ENCODE measurements at places on chromosomes 2 and 18.

DNA sequence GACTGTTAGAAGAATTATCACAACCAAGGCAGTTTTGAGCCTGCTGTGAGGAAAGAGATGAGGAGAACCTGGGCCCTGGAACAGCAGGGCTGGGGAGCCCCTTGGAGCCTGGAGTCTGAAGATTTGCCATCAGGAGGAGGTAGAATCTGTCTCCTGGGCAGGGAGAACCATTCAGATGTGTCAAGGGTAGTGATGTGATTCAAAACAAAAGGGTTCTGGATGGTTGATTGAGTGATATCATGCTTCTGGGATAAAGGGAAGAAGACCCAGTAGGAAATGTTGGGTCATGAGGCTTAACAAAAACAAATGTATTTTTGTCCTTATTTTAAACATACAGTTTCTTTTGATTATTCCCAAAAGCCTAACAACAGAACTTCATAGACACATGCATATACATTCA lies 28.6 kb downstream of the RNF144A start:
- no peak for DNase-seq

DNA sequence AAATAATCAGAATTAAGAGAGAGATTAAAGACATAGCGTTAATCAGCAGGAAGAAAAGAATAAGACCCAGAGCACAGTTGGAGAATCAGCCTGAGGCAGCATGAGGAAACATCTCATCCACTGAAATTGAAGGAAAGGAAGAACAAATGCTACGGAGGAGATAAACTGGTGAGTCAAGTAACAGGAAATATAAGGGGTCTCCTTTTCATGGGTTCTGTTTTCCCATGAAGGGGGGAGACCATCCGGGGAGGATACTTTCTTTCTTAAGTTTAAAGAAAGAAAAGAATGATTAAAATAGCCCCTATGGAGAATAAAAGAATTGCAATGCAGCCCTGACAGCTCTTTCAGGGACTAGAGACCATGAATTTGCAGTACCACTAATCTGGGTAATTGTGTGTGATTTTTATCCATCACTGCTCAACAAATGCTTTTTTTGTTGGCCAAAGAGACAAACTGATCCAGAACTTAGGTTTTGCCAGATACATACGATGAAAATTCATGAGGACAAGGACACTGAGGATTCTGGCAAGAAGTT lies 17.7 kb downstream of the ROCK2 start:
- no peak for DNase-seq

DNA sequence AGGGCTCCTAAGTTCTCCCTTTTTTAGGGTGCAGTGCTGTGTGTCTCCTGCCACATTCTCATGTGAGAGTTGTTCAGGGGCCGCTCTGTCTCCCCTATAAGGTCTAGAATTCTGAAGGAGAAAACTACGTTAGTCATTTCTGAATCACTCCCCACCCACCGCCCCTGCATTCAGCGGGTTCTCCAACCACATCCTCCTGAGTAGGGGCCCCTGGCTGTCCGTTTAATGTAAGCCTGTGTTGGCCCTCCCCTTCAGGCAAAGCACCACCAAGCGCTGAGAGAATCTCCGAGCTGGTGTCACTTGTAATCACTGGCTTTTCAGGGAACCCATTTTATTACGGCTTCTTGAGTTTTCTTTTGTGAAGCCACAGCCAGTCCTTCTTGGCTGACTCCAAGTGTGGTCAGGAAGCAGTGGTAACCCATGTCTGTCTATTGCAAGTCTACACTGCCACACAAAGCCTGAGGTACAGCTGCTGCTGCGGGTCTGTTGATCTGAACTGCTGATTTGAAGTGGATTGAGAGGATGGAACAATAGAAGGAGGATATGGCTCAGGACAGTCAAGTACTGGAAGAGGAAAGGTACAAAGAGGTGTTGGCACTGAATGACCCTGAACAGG lies 16.9 kb downstream of the LCT start:
- DNase-seq, result no peak

DNA sequence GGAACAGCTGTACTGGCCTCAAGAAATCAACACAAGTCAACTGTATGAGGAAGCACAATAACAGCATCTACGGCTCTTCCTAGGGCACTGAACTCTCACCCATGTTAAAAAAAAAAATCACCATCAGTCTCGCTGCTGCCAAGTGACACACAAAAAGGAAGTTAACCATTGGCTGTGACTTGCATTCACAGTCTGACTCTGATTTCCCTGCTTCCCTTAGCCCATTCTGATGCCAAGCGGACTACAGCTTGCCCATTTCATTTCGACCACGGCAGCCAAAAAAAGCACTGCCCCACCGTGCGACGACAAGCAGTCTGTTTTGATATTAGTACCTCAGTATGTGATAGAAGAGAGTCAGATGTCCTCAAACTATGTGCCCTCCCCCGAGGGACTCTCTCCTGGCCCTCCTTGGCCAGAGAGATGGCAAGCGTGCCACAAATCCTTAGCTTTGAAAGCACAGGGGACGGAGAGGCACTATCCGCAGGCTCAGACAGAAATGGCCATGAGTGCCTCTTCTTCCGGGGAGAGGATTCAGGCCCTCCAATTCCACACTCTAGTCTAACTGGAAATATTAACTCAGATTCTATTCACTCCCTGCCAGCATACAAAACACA lies 250.0 kb downstream of the TCF4 start:
- DNase-seq, result no peak

DNA sequence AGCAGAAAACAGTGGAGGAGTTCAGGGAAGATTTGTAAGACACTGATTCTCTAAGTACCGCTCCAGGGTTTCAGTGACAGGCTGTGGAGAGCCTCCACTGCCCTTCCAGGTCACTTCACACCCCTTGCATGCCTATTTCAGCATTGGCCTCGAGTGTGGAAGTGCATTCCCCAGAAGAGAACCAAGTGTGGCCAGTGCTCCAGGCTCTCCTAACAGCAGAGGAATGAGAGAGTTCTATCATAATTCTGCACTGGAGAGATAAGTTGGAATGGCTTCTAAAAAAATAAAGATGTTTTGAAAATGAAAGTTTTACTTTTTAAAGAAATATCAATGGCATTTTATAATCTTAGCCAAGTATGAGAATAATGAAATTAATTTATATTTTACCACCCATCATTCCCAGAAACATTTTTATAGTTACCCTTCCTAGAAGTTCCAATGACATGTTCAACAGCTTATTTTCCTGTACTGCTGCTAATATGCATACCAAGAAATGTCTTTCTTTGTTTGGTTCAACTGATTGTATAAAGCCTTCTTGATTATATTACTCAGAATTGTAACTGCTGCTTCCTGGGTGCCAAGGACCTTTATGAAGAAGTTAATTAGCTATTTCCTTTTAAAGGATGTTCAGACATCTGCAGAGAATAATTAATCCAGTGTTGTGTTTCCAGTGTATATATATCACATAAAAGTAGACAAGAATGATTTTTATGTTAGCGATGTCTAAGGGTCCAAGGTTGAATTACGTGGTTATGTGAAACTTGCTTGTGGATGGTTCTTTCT lies 61.0 kb upstream of the SERPINE2 start:
- no peak for DNase-seq

DNA sequence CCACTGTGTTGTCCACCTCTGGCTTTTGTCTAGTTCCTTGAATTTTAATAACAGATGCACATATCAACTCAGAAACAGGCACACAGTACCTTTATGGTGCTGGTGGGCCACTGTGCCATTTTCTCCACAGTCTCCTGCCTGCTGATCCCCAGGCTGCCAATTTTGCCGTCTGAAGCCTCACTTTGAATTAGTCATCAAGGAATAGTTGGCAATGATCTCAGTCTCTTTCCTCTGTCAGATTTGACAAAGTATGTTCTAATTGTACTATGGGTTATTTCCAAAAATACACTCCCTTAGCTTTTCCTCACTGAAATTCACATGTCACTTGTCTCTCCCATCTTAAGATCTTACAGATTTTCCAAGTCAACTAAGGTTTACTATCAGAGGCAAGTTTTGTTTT lies 140.7 kb downstream of the ZNF516 start:
- DNase-seq, result no peak

- no peak for DNase-seq
These were observed 199.7 kb downstream of the KCNS3 start for GRCh38 chr2:18078216-18078615.

- no peak for DNase-seq
These were observed 27.2 kb upstream of the NT5DC4 start for GRCh38 chr2:112693596-112693995.

DNA sequence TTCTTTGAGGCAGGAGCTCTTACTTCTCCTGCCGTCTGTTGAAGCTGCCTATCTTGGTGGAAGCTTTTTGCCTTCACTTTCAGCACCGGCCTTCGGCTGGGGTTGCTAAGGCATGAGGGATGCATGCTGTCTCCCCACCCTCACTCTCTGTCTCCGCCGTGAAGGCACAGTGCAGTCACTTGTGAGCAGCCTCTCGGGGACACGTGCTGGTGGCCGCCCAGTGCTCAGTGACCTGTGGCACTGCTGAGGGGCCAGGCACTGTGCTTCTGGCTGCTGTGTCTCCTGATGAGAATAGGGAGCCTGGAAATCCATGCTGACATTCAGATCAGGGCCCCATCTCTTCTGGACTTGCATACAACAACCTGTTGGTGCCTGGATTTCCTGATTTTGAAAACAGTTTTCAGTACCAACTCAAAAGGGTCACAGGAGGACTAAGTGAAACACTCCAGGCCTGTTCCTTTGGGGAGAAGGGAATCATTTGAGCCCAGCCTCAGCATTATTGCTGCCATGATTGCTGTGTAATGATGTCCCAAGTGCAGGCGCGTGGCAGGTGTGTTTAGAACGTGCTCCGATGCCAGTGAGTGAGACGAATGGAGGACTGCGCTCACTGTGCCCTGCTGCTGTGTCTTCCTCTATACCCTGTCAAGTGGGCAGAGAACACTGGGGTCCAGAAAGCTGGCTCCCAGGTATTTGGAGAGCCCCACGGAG lies 218.1 kb downstream of the SEPTIN10 start:
- no peak for DNase-seq

GRCh38 chr2:204249437-204249836 lies 295.8 kb upstream of the PARD3B start:
- no peak for DNase-seq

DNA sequence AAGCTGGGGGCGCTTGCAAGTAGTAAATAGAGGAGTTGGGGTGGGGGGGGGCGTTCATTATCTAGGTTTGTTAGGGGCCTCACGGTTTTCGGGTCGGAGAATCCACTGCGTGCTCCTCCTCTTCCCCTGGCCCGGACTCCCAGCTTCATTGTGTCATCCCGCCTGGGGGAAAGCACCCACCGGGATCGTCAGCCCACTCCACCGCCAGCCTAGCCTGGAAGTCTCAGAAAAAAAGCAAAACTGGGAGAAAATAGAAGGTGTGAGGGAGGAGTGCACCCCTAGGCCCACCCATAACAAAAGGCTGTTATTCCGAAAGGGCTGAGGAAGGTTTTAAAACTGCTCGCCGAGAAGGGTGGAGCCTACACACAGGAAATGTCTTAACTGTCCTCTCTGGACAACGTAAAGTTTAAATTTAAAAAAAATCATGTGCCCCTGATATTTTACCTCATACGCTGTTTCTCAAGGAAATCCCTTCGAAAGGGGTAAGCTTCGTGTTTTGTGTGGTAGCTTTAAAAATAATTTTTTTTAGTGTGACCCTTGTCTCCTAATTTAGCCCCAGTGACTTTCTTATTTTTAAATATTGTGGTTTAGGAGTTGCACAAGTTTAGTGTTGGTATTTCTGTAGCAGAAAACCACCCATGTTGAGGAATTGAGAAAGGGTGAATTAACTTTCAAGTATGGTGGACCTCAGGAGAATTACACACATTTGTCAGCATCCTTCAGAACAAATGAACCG lies 104.2 kb downstream of the SPTBN1 start:
- DNase-seq, result no peak

- DNase-seq, result no peak
These were observed 91.4 kb downstream of the COPS8 start for GRCh38 chr2:237177052-237177451.

DNA sequence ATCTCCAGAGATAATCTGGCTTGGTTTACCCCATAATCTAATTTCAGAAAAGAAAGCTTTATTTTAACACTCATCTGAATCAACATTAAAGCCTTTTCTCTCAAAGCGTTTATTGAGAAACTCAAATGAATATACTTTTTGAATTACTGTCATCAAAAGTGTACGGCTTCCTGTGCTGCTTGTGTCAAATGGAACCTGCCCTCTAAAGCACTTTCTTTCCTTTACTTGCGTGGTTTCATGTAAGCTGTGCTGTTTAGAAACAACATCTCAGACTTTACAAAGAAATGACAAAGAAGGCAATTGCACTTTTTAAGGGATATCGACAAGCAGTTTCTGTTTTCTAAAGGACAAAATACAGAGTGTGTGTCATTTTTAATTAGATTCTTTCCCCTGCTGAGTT lies 35.1 kb downstream of the CYBRD1 start:
- no peak for DNase-seq

DNA sequence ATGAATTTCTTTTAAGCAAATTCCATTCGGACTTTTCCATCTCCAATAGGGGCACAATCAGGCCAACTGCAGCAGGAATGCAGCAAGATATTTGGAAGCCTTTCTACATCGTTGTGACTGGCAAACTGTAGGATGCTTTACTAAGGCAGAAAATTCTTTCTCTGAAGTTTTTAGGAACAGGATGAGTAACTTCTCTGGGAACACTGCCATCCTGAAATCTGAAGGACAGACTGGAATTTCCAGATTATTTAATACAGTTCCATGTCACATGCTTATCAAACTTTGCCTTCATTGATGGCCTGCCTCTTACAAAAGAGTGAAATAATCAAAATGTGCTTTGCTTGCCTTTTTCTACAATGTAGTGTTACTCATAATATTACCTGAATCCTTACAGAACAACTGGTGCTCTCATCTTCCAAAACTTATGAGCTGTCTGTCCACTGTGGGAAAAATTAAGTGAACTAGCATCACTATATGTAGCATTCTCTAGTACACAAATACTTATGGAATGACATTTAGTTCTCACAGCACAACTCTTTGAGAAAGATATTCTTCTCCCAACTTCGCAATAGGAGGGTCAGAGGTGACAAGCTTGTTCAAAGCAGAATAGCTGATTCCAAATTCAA lies 32.0 kb upstream of the MAP2 start:
- DNase-seq, result no peak

DNA sequence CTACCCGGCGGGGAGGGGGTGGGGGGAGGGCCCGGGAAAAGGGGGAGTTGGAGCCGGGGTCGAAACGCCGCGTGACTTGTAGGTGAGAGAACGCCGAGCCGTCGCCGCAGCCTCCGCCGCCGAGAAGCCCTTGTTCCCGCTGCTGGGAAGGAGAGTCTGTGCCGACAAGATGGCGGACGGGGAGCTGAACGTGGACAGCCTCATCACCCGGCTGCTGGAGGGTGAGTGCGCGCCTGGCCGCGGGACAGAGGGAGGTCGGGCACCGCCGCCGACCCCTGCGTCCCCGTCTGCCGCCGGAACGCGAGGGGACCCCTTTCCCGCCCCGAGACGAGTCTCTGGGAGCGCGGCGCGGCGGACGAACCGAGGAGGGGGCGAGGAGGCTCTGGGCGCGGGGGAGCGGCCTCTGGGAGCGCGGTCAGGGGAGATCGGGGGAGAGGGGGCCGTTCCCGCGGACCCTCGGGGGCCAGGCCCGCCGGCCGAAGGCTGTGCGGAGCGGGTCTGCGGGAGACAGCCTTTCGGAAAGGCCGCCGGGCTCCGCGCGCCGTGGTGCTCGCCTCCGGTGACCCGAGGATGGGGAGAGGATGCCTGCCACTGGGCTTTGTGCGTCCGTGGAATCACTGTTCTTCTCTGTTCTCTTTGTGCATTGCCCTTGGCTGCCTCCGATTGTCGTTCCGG lies 463 bp downstream of the PPP1CB start:
- DNase-seq, result no peak
